ENCODE measurements at places on chromosomes 2 and 18.

- DNase-seq = no peak
These were observed 47.3 kb upstream of the PAPOLG start for GRCh38 chr2:60708630-60709320.

- DNase-seq = no peak
These were observed 439.2 kb upstream of the REG3G start for GRCh38 chr2:78586316-78586715.

DNA sequence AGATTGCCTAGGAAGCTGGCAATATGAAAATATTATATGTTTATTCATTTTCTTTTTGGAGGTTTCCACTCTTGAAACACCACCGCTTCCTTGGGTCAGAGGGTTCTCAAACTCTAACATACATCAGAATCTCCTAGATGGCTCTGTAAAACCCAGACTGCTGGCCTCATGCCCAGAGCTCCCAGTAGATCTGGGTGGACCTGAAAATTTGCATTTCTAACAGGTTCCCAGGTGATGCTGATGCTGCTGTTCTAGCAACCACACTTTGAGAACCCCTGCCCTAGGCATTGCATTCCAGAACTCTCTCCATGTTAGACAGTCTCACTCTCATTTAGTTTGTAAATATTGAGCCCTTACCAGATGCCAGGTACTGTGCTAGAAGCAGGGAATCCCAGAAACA is 139.4 kb downstream of the FAM210A start:
- no peak for DNase-seq

GRCh38 chr2:74039611-74040010 is 54.9 kb downstream of the TET3 start:
- no peak for DNase-seq

DNA sequence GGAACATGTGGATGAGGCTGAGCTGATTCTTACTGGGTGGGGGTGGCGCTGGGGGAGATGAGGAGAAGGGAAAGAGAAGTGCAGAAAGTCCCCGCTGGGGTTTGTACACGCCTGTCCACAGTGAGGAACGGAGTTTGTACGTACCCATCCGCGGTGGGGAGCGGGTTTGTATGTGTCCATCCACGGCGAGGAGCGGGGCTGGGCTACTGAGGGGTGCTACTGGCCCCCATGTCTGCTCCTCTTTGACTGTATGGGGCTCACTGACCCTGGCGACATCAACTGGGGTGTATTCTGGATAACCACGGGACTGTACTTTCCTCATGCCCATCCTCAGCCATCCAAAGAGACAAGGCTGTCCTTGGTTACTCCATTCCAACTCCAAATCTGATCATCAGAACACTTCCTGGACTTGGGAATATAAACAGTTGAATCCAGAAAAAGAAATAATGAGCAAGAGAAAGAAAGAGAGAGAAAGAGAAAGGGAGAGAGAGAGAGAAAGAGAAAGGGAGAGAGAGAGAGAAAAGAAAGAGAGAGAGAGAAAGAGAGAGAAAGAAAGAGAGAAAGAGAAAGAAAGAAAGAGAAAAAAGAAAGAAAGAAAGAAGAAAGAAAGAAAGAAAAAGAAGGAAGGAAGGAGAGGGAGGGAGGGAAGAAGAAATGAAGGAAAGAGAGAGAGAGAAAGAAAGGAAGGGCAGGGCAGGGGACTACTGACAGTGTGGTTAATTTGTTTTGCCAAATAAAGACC is 21.0 kb downstream of the MAL start:
- DNase-seq = no peak

DNA sequence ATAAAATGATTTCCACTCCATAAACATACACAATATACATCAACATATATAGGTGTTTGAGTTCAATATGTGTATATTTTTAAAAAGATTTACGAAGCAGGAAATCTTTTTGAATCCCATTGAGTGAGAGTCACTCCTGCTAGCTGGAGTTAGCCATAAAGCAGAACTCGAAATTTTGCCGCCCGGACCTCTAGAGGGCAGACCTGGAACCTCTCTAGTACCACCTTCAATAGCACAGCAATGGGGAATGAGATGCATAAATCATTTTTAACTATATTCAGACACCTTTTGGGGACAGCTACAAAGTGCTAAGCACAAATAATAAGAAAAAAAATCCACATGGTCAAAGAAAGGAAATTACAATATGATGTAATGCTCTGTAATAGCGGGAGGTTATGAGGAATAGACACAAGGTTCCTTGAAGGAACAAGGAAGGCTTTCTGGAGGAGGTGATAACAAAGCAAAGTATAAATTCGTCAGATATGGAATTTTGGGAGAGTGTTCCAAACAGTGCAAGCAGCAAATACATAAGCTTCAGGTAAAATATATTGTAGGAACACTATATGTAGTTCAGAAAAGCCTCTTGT is 533.4 kb downstream of the ERBB4 start:
- DNase-seq = no peak

- DNase-seq = no peak
These were observed 15.0 kb upstream of the BMPR2 start for GRCh38 chr2:202361108-202361507.

DNA sequence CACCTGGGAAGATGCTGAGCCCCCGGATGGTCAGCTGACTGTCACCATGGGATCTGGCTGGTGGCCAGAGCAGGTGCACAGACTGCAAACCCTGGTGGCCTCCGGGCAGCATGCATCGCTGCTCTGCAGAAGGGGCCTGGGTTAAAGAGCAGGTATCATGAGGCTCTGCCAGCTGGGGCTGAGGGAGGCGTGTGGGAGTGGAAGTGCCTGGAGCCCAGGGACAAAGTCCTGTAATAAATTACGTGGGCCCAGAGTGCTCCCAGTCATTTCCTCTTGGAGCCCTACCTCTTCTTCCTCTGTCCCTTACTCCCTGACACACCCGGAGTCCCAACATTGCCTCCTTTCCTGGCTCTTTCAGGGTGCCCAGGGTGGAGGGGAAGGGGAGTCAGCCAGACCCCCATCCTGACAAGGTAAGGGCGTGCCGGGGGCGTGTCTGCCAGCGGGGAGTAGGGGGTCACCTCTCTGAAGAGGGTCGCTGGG is at the start of gene MYO7B:
TSS of gene MYO7B (plus strand) at position 262 of the 480 bp plus-strand sequence. CDS start 24,040 bp downstream, outside the sequence.
- DNase-seq = no peak

DNA sequence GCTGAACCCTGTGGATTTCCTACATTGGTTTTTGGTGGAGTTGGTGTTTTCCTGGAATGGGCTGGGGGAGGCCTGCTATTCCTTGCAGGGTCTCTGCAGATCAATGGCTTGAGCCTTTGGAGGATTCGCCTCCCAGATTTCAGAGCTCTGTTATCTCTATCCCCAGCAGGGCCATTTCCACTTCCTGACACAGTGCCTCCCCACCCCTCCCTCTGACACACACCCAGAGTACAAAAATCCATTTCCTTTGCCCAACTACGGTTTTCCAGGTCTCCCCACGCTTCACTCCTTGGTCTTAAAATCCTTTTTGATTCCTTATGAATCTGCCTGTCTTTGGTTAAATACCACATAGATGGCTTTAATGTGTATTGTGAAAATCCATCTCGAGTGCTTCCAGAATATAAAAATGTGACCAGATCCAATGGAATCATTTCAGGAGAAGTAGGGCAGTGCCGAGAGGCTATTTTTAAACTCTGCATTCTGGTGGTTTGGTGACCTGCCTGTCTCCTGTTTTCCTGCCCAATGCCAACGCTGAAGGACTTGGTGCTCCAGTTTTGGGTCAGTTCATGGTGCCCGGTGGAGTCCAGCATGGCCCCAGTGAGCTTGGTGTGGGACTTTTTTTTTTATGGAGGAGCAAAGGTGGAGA is 60.9 kb downstream of the ARL4C start:
- no peak for DNase-seq

GRCh38 chr2:239201531-239201876 is 199.3 kb downstream of the HDAC4 start:
- DNase-seq = no peak

DNA sequence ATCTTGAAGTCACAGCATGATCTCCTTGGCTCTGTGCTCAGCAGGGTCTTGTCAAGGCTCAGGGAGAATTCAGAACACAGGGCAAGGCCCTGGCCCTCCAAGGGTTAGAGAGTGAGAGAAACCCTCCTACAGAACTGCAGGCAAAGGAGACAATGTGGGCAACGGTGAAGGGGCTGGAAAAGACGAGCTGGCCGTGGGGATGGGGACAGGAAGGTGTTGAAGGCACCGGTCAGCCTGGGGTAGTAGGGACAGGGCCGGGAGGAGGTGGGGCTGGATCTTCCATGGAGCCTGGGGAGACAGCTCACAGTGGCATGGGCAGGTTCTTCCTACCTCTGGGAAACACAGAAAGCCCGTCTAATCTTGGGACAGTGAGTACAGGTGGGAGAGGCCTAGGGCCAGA is 92.2 kb upstream of the MCFD2 start:
- DNase-seq = no peak

GRCh38 chr2:157793053-157793612 is 83.0 kb downstream of the ACVR1 start:
- DNase-seq = no peak

DNA sequence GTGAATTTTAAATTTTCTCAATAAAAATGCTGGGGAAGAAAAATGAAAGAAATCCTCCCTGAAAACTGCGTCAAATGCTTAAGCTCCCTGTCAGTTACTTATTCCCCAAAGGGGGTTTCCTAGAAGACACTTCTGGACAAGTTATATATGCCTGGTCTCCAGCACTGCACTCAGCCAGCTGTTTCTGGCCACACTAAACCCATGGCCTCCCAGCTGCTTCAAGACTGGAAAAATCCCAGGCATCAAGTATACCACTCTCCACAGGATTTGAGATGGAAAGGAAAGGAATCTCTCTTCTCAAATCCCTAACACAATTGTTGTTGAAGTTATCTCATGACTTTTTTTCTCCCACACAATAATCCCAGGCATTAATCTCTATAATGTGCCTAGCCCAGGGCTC is 245.7 kb downstream of the NBAS start:
- DNase-seq = no peak

GRCh38 chr2:134778372-134778771 is 59.6 kb upstream of the TMEM163 start:
- DNase-seq = no peak

GRCh38 chr2:1846046-1847015 is 102.0 kb upstream of the PXDN start:
- DNase-seq = no peak

- peak; percentile 46 for DNase-seq
These were observed 3.2 kb downstream of the ID2 start for GRCh38 chr2:8684878-8685696.

DNA sequence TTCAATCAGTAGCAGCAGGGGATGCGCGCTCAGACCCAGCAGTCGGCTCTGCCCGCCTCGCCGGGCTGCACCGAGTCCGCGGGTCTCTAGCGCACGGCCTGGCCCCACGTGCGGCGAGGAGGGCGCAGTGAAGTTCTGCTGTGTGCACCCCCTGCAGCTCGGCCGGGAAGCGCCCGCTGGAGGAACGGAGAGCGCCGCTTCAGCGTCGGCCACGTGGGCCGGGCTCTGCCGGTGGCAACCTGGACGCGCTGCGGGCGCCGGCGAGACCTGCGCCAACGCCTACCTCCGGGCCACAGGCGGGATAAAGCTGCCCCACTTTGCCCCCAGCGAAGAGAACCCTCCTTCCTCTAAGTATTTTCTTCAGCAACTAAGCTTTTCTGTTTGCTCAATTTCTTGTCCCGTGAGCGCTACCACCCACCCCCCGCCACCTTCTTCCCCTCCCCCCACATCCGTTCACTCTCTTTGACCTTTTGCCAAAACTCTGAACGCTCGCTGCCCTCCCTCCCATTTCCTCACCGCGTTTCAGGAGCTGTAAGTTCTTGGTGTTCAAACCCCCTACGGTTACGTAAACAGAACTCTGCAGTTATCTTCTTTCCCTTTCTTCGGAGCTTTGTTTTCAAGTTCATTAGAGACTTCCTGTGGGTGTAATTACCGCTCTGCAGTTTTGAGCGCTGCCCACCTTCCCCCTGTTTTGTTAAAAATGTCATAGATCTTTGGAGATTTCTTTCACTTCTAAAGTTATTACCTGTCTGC is 42.6 kb upstream of the EDAR start:
- DNase-seq = no peak

DNA sequence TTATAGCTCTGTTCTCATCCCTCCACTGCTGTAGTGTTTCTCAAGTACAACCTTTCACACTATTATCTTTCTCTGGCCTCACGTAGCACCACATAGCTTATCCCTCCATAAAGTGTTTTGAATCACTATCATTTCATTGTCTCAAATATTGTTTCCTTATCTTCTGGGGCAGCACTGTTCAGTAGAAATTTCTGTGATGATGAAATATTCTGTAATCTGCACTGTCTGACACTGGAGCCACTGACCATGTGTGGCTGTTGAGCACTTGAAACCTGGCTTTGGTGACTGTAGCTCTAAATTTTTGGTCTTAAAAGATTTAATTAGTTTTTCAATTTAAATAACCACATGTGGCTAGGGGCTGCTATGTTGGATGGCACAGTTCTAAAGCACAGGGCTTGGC is 78.9 kb downstream of the CPS1 start:
- no peak for DNase-seq

GRCh38 chr18:11246495-11247300 is 97.3 kb upstream of the PIEZO2 start:
- no peak for DNase-seq

GRCh38 chr18:57441071-57441794 is 6.1 kb downstream of the ONECUT2 start:
- DNase-seq = no peak

DNA sequence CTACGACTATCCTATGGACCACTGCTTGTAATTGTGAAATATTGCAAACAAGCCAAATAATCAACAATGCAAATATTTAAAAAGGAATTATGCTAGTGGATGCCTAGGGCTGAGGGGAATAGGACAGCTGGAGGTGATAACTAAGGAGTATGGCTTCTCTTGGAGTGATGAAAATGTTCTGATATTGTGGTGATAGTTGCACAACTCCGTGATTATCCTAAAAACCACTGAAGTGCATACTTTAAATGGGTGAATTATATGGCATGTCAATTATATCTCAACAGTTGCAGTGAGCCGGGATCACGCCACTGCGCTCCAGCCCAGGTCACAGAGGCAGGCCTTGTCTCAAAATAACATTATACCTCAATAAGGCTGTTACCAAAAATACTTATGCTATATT is 125.1 kb upstream of the SH3BP4 start:
- DNase-seq = no peak

DNA sequence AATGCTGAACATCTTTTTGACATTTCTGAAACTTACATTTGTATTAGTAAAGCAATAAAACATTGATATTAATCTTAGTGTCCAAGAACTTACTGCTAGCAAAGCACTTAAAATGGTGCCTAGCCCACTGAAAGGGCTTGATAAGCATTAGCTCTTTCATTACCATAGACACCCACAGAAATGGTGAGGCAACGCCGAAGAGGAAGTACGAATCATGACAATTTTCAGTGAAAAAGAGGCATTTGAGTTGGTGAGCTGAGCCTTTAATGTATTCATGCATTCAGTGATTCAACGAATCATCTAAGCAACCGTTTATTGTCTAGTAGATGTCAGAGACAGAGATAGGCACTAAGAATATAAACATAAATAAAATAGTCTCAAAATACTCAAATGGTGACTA is 101.1 kb downstream of the PIGN start:
- no peak for DNase-seq

- peak; percentile 57 for DNase-seq
These were observed 42.8 kb downstream of the PLEKHA3 start for GRCh38 chr2:178522950-178523595.

GRCh38 chr2:126536605-126537200 is 119.3 kb upstream of the GYPC start:
- no peak for DNase-seq

All from left renal pelvis (tissue), 4 donors.